ENCODE measurements at places on chromosomes 2 and 18.

GRCh38 chr18:48815581-48816324 lies 135.0 kb downstream of the SMAD7 start:
- DNase-seq, result no peak

DNA sequence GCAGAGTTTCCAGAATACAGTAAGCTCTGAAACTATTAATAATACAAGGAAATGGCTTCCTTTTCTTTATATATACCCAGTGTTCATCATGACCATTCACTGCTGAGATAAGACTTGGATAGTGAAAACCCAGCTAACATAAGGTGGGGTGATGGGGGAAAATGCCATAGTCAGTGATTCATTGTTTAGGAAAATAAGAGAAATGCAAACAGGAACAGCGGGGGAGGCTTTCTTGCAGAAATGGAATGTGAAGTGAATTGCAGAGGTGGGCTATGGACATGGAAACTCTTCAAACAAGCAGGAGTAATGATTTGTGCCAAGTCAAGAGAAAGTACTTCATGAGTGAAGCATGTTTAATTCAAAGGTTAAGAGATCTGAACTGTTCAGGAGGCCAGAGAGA lies 519.4 kb downstream of the TDRD15 start:
- no peak for DNase-seq

DNA sequence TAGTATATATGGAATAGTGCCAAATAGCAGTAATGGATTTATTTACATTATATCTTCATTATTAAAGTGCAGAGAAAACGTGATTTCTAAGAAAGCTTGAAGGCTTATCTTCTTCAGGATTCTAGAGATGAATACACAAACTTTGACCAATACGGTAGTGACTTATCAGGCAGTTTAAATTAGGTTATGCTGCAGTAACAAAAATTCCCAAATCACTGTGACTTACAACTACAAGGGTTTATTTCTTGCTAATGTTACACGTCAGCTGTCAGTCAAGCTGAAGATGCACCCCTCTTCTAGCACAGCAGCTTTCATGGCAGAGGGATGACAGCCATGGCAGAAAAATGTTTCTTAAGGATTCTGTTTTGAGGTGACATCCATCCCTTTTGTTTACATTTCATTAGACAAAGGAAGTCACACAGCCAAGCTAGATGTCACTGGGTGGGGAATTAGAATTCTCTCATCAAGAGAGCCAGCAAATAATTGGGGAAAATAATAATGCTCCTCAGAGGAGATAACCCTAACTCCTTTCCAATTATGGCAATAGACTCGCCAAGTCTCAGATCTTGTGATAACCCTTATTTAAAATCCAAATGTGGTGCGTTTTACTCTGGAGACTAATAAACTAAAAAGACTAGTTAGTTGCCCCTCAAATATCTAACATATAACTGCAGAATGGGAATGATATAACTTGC lies 268.3 kb upstream of the CYP26B1 start:
- no peak for DNase-seq

GRCh38 chr2:239947729-239948045 lies 77.5 kb downstream of the NDUFA10 start:
- DNase-seq, result no peak

DNA sequence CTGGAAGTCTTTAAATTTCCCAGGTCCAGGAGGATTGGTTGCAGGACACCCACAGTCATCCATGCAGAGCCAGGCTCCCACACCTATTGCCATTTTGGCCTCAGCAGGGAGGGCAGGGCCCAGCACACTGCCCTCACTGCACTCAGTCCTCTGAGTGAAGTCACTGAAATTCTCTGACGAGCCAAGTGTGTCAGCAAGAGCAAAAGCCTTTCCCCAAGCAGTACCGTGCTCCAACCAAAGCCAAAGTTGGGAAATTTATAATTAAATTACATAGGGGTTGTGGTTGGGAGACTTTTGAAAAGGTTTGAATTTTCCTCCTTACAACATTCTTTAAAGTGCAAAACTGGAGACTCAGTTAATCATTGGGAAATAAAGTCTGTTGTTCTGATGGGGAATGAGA lies 98.5 kb upstream of the CD226 start:
- no peak for DNase-seq

DNA sequence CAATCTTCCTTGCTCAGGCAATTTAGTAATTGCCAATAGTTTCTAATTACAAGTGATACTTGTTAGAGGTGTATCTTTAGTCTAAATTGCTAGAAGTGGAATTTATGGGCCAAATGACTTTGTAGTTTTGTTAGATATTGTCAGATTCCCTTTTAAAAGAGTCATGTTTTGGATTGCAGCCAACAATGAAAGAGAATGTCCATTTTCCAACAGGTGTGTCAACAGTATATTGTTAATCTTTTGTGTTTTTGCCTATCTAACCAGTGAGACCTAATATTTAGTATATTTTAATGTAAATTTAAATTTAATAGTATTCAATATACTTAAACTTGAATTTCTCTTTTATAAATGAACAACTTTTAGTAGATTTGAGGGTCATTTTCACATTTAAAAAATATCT lies 259.4 kb upstream of the ETAA1 start:
- DNase-seq, result no peak

DNA sequence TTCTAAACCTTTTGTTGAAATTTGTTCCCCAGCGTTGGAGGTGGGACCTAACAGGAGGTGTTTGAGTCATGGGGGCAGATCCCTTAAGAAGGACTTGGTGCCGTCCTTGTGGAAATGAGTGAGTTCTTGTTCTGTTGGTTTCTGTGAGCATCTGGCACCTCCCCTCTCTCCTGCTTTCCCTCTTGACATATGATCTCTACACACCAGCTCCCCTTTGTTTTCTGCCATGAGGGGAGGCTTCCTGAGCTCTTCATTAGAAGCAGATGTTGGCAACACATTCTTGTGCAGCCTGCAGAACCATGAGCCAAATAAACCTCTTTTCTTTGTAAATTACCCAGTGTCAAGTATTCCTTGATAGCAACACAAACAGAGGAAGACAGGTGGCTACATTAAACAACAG lies 23.8 kb downstream of the NABP1 start:
- DNase-seq, result no peak

DNA sequence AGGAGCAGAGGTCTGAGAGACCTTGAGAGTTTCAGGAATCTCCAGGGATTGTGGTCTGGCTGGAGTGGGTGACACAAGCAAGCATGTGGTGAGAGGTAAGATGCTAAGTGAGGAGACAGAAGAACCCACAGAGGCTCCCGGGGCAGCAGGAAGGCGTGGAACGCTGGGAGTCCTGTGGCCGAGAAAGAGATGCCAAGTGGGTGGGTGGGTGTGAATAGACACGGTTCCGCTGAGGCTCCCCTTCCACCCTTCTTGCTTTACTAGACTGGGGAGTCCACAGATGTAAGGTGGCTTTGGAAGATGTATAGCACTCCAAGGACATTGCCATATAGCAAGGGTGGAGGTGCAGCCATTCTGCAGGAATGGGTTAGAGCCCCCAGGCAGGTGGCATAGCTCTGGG lies 4.2 kb downstream of the TEX51 start:
- no peak for DNase-seq

DNA sequence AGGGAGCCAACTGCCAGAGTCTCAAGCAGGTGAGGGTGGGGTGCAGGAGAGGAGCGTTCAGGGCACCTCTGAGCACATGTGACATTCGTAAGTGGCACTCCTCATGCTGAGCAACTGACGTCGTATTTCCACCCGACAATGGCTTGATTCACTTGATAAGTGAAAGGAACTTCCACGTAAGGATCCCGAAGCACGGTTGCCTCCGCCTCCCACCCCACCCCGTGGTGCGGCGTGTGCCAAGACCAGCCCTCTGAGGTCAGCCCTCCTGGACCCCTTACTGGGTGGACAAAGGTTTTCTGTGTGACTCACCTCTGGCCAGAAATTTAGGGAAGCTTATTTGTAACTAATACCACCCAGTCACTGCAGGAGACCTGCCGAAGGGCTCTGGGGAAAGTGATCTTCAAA lies 59.9 kb downstream of the AGAP1 start:
- DNase-seq, result no peak

DNA sequence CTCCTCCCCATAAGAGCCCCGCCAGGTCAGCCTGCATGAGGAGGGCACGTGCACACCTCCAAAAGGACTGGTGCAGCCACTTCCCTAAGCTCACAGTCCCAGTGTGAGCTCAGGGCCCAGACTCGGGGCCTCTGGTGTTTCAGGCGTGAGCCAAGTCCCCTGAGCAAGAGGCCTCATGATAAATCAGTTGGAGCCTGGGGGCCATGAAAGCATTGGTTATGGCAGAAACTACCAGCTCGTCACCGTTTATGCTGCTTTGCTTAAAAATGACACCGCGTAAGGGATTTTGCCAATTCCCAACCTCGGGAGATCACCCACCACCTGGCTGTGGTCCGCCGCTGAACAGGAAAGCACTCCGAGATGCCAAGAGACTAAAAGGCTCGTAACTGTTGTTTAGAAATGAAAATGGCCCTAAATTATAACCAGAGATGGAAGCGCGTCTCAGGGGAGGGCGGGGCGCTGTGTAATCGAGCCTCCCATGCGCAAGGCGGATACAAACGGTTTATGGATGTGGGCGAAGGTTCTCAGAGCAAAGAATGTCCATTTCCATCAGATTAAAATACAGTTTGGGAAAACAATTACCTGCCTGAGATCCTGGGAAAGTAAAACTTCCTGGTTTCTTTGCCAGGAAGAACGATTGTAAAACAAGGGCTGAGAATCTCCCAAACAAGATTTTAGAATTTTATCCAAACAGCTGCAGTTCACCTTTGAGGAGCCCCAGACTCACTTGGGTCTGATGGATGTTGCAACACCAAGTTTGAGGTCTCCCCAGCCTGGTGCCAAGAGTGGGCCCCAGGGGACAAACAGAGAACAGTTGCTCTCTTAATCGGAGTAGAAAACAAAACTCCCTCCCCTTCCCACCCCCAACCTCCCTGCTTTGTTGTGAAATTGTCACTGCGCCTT lies 141.4 kb downstream of the BCL2 start:
- DNase-seq, result peak; percentile 87

DNA sequence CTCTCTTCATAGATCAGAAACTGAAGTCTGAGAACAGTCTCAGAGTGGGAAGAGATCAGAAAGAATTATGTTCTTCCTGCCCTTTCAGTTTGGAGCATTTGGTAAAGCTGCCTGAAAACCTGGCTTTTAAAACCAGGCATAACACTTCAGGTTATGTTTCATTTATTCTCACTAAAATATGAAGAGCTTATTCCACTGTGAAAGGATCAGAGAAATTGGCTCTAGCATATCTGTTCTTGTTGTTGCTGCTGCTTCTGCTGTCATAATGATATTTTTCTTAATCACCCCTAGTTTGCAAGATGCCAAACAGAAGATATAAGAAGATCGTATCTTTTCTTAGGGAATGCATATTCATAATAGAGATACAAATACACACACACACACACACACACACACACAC lies 476.9 kb downstream of the XIRP2 start:
- no peak for DNase-seq

All from NCI-H526 treated with DMSO at 0.1 percent for 48 hours (cell line).